Stimulated activated CD4-positive, alpha-beta T cell treated with anti-CD3 and anti-CD28 coated beads, TNF-alpha, amount 100 ng/mL, for 1 hour (primary cell): ENCODE measurements at places on chromosomes 2 and 18.

DNA sequence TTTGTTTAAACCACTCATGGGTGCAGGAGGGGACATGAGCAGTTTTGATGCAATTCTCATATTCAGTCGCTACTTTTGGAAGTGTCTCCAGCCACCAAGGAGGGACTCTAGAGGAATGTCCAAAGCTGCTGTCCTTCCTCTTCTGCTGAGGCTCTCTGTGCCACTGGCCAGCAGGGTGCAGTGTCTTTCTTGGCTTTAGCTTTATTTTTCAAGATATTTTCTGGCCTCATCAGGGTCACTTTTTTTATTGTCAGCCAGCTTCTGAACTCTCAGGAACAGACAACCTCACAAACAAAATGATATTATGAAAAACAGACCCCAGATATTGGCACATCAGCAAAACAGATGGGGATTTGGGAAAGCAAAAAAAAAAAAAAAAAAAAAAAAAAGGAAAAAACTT lies 289.3 kb upstream of the ZSWIM2 start:
- DNase-seq = no peak

DNA sequence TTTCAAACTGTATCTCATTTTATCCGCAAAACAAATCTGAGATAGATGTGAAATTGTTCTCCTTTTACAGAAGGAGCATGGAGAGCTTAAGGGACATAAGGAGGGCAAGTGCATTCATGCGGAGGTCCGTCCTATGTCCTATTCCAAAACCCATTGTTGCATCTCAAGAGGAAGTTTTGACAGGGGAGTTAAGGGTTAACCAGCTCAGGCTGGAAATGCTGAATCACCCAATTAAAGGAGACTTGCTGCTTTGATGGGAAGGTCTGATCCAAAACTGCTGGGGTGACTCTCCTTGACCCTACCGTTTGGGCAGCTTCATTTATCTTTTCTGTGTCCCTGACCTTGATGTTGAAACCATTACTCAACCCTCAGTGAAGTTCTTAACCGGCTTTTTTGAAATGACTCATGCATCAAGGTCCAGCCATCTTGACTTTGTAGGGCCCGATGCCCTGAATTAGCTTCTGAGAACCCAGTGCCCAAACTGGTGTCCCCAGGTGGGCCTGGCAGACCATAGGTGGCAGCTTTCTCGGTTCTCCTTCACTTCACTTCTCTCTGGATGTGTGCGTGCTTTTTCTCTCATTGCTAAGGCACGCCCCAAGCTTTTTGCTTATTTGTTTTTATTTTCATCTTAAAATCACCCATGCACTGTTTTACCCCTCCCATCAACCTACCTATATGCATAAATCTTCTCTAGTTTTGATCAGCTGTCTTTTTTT lies 15.9 kb upstream of the TXNDC2 start:
- no peak for DNase-seq

- no peak for DNase-seq
These were observed 50.1 kb downstream of the HS1BP3 start for GRCh38 chr2:20600756-20601325.

GRCh38 chr18:45837283-45838070 lies 12.0 kb downstream of the SIGLEC15 start:
- DNase-seq = no peak

DNA sequence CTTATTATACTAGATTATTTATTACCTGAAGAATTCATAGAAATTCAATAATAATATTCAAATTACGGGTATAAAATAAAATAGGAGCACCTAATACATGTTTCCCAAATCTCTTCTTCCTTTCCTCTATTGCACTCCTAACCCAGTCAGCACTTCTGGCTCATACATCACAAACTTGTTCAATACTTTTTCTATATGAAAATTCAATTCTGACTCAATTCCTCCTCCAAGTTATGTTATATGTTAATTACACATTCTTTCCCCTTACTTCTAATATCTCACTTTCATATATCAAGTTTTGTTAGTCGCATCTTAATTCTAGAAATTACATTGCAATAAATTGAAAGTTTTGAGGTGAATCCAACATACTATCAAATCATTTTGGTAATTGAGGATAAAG lies 17.9 kb upstream of the COL3A1 start:
- DNase-seq = no peak

DNA sequence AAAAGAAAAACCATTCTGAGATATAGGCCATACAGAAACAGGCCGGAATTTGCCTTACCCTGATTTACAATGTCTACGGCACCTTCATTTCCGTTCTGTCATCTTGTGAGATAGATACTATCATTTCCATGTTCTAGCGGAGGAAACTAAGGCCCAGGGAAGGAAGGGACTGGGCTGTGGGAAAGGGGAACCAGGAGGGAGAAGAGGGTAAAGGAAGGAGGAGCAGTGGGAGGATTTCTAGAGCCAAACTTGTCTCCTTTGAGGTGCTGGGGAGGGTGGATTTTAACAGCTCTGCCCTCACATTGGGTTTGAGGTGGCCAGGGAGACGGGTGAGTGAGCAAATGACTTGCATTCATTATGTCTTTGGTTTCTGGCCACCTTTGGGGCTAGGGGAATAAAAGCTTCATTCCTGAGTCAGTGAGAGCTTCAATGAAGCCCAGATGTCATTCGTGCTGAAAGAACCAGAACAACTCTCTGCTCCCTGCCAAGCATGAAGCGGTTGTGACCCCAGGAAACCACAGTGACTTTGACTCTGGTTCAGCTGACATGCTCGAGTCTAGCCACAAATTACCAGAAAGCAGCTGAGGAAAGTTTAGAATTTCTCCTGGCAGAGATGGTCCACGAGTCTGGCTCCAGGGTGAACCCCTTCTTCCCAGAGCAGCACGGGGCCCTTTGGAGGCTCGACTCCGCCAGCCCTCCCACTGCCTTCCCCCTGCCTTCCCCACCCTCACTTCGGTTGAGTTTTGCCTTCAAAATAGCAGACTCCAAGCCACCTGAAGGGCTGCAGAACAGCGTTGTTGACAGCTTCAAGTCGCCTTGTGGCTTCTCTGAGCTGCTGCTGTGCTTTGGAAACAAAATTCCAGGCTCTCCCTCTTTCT lies 3.8 kb downstream of the ACTG2 start:
- DNase-seq = no peak

DNA sequence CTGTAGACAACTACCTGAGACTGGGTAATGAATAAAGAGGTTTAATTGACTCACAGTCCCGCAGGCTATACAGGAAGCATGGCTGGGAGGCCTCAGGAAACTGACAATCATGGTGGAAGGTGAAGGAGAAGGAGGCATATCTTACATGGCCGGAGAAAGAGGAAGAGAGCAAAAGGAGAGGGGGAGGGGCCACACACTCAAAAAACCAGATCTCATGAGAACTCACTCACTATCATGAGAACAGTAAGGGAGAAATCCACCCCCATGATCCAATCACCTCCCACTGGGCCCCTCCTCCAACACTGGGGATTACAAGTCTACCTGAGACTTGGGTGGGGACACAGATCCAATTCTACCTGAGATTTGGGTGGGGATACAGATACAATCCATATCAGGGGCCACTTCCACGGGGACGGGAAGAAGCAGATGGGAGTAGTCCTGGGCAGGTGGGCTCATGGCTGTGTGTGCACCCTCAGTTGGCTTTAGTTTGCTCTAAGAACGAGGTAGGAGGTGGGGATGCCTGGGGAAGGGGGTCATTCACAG lies 9.9 kb downstream of the MAB21L4 start:
- no peak for DNase-seq

GRCh38 chr2:62443886-62444285 lies 62.1 kb downstream of the TMEM17 start:
- DNase-seq = no peak

DNA sequence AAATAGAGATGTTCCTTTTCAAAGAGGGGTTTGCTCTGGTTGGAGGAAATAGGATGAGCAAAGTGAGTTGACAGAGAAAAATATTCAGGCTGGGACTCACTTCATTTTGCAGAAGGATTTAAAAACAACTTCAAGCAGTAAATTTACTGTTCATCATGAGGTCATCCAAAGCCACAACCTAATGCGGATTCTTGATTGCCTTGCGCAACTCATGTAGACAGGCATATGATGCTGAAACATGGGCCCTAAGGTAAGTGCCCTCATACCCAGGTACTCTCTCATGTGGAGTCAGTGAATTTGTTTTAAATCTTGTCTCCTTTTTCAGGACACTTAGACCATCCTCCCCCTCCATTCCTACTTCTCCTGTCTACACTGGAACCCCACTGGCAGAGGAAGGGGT lies 51.9 kb upstream of the LYPD1 start:
- no peak for DNase-seq

- DNase-seq = no peak
These were observed 23.2 kb downstream of the HJURP start for GRCh38 chr2:233831011-233831721.

DNA sequence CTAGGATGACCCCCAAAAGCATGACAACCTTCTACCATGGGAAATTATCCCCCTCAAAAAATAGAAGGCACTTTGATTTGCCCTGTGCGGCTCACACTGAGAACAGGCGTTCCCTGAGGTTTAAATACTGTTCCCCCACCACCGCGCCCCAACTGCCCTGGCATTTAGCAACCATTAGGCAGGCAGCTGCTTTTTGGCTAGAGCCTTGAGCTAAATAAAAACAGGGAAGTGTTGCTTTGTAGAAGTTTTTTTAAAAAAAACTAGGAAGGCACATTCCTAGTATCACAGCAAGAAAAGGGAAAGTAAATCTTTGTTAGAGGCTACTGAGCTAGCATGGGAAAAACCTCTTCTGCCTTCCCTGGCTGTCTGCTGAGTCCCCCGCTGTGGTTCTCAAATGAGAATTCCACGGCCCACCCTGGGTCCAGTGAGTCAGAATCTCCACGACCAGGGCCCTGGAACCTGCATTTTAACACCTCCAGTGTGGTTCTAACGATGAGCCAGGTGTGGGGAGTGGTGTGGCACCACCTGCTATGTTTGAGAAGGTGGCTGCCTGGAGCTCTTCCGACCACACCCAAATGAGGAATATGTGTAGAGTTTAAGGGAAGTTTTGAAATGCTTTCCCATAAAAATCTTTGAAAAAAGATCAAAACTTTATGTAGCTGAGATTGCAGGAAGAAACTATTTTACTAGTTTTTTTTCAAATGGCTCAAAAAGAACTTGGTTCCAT lies 66.4 kb downstream of the VIT start:
- DNase-seq = no peak

- DNase-seq = no peak
These were observed 23.7 kb upstream of the ST8SIA3 start for GRCh38 chr18:57328665-57329064.

GRCh38 chr2:113716291-113716690 lies 40.2 kb downstream of the SLC35F5 start:
- no peak for DNase-seq

- DNase-seq = no peak
These were observed 81.1 kb upstream of the TTC39C start for GRCh38 chr18:23933407-23933806.

- DNase-seq = no peak
These were observed 150.9 kb upstream of the KCNH7 start for GRCh38 chr2:162989507-162989906.

GRCh38 chr18:51867767-51868166 lies 472.2 kb upstream of the DCC start:
- DNase-seq = no peak

GRCh38 chr2:58862244-58862643 lies 621.1 kb upstream of the FANCL start:
- DNase-seq = no peak

DNA sequence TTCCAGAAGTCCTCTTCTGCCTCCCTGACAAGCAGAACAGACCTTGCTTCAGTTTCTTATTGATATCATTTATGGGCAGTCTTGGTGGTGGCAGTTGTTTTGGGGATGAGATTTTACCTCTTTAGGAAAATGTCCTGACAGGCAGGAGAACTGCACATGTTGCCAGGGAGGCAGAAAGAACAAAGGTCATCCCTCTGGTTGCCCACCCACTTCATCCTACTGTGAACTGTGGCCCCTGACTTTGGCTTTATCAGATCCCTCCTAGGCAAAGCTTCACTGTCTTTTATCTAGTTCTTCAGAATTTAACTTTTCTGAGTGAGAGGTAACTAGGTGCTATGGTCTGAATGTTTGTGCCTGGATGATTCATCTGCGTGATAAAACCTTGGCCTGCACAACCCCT lies 2071.3 kb upstream of the CELF4 start:
- DNase-seq = no peak

DNA sequence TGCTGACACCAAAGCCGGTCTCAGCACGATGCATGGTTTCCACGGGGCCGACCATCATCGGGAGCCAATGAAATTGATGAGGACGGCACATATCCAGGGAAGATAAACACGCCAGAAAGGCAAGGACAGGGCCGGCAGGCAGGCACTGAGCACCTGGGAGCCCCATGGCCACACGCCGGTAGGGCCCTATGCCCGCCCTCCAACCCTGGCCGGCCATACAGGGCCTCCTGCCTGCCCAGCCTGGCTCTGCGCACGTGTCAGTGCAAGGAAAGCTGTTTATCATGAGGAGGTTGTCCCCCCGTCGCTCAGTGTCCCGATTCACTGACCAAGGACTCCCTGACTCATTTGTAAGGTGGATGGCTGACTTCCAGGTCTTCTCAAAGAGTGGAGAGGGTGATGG lies 237.5 kb downstream of the GLI2 start:
- no peak for DNase-seq

- DNase-seq = no peak
These were observed 427.0 kb upstream of the TNP1 start for GRCh38 chr2:217286833-217287232.

- DNase-seq = no peak
These were observed 16.5 kb downstream of the STRN start for GRCh38 chr2:36949845-36950244.

DNA sequence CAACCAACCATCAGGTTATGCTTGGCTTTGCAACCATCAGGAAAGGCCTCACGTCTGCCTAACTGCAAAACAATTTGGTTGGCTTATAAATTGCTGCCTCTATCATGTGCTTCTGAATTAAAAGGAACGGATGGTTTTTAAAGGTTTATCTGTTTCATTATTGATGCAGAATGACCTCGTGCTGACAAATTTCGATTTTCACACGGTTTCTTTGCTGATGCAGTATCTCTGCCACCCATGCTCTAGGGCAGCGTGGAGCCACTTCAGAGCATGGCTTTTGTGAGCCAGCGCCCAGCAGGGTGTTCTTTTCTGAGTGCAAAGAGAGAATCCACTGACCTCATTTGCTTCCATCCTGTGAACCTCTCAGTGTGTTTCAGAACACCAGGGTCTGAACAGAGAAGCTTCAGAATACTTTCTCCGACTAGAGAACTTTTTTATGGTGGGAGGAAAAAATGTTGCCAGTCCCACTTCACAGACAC lies 143.1 kb upstream of the L3MBTL4 start:
- DNase-seq = no peak
